ENCODE measurements at places on chromosomes 7 and 10.

DNA sequence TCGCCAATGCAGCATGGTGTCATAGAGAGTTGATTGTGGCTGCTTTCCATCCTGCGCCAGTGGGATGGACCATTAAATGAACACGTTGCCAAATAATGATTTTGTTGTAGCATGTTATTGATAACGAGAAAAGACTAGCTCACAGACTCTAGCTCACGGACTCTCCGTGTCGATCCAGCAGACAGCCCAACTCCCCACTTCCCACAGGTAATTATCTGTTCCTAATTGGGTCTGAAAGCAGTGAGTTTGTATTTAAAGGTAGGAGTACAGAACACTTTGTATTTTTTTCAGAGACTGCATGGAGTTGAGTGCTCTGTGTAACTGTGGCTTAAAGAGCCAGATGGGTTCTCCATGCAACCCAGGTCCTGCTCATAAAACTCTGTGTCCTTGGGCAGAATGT lies 1250.5 kb downstream of the TYW1 start:
- no peak for DNase-seq

- no peak for DNase-seq
These were observed 51.2 kb downstream of the ANKIB1 start for GRCh38 chr7:92296880-92297445.

GRCh38 chr7:134083766-134084487 lies 43.2 kb upstream of the LRGUK start:
- DNase-seq, result peak; percentile 72

DNA sequence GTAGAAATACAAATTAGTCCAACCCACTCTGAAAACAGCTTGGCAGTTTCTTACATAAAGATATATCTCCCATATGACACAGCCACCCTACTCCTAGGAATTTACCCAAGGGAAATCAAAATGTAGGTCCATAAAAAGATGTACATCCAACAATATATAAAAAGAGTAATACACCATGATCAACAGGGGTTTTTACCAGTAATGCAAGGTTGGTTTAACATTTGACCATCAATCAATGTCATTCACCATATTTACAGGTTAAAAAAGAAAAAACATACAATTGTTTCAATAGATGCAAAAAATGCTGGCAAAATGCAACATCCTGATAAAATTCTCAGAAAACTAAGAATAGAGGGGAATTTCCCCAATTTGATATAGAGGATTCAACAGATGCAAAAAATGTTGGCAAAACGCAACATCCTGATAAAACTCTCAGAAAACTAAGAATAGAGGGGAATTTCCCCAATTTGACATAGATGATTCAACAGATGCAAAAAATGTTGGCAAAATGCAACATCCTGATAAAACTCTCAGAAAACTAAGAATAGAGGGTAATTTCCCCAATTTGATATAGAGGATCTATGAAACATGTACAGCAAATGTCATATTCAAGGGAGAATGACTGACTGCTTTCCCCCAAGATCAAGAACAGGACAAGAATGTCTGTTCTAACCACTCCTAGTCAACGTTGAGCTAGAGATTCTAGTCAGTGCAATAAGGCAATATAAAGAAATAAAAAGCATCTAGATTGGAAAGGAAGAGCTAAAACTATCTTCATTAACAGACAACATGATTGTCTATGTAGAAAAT lies 13.7 kb downstream of the ADAP1 start:
- DNase-seq, result peak; percentile 45

- peak; percentile 66 for DNase-seq
These were observed at the start of gene KIAA1549 for GRCh38 chr7:138981332-138982203. TSS of gene KIAA1549 (minus strand) at chr7:138981389. CDS start at chr7:138981269, 120 bp downstream.

DNA sequence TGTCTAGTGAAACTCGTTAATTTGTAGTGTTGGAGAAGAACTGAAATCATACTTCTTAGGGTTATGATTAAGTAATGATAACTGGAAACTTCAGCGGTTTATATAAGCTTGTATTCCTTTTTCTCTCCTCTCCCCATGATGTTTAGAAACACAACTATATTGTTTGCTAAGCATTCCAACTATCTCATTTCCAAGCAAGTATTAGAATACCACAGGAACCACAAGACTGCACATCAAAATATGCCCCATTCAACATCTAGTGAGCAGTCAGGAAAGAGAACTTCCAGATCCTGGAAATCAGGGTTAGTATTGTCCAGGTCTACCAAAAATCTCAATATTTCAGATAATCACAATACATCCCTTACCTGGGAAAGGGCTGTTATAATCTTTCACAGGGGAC lies 187.6 kb downstream of the CFTR start:
- DNase-seq, result no peak

Measured in trophoblast cell (in vitro differentiated cells and primary cell).